ENCODE measurements at places on chromosomes 6 and 20.

- no peak for DNase-seq
Measured at GRCh38 chr6:131717836-131718542, 7.2 kb upstream of the CTAGE9 start.

DNA sequence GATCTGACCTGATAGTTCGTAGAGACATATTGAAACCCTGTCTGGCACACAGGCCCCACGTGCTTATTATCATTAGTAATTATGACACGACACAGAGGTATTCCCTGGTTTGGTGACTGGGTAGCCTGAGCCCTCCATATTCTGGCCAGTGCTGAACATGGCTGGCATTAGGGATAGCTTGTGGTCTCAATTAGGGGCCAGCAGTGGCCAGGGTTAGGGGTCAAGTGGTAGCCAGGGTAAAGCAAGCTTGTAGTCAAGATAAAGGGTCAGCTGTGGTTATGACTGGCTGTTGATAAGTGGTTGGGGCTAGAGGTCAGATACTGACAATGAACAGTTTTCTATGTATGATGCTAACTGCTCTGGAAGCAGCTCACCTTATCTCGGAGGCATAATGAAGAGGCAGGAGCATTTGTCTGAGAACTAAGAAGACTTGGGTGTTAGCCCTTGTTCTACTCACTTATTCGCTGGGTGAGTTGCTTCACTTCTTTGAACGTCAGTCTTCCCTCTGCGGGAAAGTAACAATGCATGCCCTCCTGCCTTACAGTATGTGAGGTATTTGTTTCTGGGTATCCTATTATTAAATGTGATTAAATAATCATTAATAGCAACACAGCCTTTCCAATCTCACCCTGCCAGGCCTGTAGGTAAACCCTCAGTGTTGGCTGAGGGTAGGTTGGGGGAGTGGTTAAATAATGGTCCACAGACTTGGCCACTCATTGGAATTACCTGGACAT lies 66.7 kb downstream of the VEGFA start:
- no peak for DNase-seq

GRCh38 chr6:40719671-40720374 lies 132.7 kb upstream of the LRFN2 start:
- DNase-seq = no peak

DNA sequence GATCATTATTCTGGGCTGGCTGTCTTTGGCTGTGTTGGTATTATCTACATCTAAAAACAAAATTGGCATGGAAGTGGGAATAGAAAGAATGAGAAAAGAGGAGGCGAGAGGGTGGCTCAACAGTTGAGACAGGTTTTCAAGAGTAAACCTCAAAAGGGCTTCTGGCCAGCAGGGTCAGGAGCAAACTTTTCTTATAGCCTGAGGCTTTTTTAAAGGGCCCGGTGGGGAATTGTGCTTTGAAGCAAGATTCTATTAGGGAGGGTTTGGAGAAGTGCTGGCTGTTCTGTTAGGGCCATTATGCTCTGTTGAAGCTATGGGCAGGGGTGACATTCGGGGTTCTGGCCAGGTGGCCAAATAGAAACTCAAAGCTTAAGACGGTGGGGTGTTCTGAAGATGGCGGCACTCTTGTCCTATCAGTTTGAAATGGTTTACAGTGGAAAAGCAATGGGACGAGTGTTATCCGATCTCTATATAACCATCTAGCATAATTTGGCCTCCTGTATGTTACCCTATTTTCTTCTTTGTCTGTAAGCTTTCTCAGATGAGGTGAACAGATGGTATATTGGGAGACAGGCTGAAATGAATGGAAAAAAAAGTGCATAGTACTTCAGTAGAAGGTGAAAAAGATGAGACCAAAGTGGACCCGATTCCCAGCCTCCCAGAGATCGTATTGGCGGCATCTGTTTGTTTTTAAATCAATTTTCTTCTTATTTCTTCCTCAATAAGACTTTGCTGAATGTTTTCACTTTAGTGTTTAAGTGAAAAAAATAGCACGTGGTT lies 132.1 kb upstream of the CNR1 start:
- no peak for DNase-seq

DNA sequence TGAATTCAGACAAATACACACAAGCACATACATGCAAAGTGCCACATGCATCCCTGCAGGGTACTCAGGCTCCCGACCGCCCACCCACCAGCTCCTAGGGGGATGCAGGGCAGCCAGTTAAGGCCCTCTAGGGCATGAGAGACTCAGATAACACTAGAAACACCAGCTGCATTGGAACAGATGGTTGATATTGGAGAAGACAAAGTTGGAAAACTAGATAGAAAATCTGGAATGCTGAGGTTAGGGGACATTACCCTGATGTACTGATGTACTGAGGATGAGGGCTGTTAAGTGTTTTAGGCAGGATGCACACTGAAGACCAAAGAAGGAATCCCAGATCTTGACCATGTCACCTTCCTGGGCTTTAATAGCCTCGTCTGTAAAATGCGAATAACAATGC lies 134.6 kb upstream of the ECI2 start:
- DNase-seq = no peak

DNA sequence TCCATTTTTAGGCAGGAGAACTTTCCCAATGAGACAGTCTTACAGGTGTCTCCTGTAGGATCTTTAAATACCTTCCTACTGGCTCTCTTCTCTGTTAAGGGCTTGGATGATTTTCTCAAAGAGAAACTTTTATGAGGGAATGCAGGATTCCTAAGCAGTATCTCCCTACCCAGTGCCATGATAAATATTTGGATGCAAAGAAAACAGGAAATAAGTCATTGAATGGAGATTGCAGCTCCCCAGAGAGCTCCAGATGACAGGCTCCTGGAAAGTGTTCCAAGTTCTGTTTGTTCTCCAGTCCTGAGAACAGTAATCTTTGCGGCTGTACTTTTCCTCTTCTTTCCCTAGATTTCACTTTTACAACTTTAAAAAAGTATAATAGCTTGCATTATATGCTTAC lies 2.4 kb upstream of the SCGN start:
- DNase-seq = no peak

- DNase-seq = no peak
Measured at GRCh38 chr6:75800133-75800532, 51.1 kb downstream of the MYO6 start.

Measured in stimulated activated CD4-positive, alpha-beta T cell treated with anti-CD3 and anti-CD28 coated beads, Interleukin-2, amount 100 ng/mL, for 48 hours (primary cell).